ENCODE measurements at places on chromosomes 2 and 18.

- H3K36me3 ChIP-seq, result no peaks in the 10 kb centered on the region
- no peak overlapping the region for H3K4me3 ChIP-seq
- no peak for ATAC-seq
- no peaks in the 10 kb centered on the region for H3K4me1 ChIP-seq
- H3K27ac ChIP-seq, result no peak overlapping the region
These were observed 250.0 kb downstream of the SOX11 start for GRCh38 chr2:5942204-5942603.

GRCh38 chr2:72992734-72993102 is 75.4 kb downstream of the EMX1 start:
- no peak overlapping the region for H3K4me3 ChIP-seq
- peak; percentile 1 for ATAC-seq
- no peak overlapping the region for H3K27ac ChIP-seq
- no peaks in the 10 kb centered on the region for H3K36me3 ChIP-seq
- H3K4me1 ChIP-seq, result no peaks in the 10 kb centered on the region

DNA sequence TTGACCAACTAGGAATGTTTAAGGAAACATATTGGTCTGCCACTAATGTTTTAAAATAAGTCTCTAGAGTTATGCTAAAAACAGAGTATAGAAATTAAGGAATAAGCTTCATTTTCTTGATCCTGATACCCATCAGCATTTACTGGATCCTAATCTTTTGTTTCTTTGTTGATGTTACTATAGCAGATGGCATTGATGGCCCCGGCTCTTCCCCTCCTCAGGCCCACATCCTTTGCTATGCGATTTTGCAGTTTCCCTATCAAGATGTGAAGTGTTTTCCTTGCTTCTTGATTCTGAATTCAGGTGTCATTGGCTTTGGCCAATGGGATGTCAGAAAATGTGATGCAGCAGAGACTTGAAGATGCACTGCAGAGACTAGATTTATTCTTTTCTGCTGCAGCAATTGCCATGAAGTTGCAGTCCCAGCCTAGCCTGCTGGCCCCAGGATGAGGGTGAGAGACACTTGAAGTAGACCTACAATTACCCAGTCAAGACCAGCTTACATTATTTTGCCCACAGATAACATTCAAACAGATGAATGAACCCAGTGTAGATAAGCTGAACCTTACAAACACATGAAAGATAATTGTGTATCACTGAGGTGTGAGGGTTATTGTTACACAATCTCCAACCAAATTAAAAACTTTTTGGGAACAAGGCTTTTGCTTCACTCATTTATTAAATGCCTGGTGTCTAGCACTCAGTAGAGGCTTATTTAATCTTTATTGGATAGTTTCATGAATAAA is 115.2 kb upstream of the ITGA4 start:
- H3K27me3 ChIP-seq, result no peaks in the 10 kb centered on the region
- H3K4me1 ChIP-seq, result no peaks in the 10 kb centered on the region
- no peaks in the 10 kb centered on the region for H3K36me3 ChIP-seq
- H3K4me3 ChIP-seq, result no peak overlapping the region
- no peak for ATAC-seq

DNA sequence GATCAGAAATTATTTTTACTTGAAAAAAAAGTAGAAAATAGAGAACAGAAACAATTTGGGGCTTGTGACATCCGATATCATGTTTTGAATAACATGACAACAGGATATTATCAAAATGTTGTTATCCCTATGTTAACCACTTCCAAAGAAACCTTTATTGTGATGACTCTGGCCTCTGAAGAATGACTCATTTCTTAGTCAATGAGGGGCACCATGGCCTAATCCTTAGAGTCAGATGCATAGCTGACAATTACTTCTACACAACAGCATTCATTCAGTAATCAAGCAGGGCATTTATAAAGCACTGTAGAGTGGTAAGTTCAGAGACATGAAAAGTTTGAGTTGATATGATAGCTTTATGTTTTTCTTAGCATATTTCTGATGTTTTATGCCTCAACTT is 703.0 kb downstream of the RNF144A start:
- H3K36me3 ChIP-seq, result no peaks in the 10 kb centered on the region
- no peak overlapping the region for H3K27ac ChIP-seq
- H3K27me3 ChIP-seq, result no peaks in the 10 kb centered on the region
- ATAC-seq, result no peak

DNA sequence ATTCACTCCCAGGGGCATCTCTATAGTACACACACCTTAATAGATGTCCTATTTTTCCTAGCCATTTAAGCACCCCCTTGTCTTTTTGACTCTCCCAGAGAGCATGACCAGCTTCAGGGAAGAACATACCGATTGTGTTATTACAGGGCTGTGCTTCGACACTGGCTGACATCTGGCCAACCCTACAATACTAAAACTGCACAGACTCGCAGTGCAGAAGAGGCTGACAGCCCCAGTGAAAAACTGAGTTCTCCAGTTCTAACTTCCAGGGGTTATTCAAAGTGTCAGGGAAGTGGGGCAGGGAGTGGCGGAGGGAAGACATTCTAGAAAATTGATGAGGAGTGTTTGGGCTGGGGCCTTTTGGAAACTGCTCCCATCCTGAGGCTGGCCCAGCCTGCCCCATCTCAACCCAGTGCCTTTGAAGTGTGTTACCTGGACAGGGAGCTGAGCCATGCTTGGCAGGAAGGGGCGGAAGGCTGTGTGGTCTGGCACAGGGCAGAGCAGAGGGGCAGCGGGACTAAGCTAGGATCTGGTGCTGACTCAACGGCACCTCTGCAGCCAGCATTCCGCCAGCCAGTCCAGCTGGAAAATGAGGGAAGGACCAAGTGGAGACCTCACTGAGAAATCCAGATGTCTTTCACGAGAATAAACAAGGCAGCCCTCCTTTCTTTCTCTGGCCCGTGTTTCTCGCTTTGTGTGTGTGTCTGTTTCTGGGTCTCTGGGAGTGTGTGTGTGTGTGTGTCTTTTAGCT is 15.4 kb upstream of the IGFBP5 start:
- no peaks in the 10 kb centered on the region for H3K27me3 ChIP-seq
- peaks cover 12% of the 10 kb centered on the region for H3K4me1 ChIP-seq
- H3K36me3 ChIP-seq, result no peaks in the 10 kb centered on the region
- ATAC-seq, result peak; percentile 73
- H3K4me3 ChIP-seq, result no peak overlapping the region
